ENCODE measurements at places on chromosomes 7 and 10.

GRCh38 chr10:63480237-63480636, 14.5 kb upstream of the JMJD1C start:
- no peak for DNase-seq

DNA sequence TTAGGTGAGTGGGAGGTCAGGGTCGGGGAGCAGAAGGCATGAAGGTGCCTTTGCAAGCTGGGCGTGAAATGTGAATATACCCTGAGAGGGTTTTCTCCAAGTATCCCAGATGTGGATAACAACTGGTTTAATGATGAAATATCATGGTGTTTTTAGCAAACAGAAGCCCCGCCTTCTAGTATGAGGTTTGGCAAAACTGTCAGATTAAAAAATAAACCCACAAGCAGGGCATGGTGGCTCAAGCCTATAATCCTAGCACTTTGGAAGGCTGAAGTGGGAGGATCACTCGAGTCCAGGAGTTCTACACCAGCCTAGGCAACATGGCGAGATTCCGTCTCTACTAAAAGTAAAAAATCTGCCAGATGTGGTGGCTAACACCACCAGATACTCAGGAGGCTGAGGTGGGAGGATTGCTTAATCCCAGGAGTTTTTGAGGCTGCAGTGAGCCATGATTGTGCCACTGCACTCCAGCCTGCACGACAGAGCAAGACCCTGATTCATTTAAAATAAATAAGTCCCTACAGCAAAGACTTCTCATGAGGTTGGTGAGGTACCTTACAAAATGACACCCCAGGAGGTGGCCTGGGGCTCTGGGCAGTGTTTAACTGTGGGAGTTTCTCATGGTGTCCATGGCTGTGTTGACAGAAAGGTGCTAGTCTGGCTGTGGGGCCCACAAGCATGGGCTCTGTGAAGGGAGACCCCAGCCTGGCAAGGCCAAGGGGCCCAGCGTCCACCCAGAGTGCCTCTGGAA, 6.7 kb upstream of the PWWP2B start:
- DNase-seq = no peak

- no peak for DNase-seq
Measured at GRCh38 chr7:18278316-18278715, 217.2 kb upstream of the HDAC9 start.

GRCh38 chr10:124558339-124559321, 97.0 kb downstream of the LHPP start:
- DNase-seq = no peak

DNA sequence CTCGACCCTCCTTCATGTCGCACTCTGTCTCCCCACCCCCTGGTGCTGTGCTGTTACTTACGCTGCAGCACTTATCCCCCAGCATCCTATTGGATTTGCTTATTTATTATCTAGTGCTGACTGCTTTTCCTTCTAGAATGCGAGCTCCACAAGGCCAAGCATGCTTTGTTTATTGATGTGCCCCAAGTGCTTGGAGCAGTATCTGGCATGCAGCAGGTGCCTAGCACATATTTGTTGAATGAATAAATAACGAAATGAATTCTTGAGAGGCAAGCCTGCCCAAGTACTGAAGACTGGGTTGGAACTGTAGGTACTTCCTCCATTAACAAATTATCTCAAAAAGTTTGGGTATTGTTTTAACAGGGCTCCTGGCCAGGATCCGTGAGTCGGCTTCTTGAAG, 24.8 kb upstream of the ZNF32 start:
- no peak for DNase-seq

- DNase-seq = no peak
Measured at GRCh38 chr7:30423788-30424505, 54.6 kb downstream of the NOD1 start.

DNA sequence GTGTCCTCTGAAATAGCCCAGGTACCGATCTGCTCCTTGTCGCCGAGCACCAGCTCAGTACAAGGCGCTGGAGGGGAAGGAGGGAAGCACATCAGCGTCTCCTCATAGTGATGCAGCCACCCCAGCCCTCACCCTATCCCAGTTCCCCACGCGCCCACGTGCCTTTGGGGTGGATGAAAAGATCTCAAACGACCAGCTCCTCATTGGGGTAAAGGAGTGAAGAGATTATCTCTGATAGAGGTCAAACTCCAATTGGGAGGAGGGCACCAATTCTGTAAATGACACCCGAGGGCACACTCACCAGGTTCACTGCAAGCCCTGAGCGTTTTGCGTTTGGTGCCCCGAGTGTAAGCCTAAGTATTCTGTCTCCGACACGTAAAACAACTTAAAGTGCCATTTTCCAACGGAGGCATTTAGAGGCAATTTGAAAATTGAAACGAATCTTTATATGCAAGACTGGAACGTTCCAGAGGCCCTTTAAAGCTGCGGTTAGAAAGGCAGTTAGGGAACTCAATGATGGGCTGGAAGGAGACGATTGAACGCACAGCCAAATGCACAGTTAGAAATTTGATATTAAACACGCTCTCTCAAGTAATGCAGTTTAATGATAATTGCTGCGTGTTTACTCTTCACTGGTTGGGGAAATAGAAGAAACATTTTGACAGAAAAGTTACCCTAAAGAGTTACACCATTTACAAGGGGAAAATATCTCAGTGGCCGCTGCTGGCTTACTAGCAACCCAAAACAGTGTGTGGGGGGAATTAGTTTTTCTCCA, 8.9 kb upstream of the EMX2 start:
- DNase-seq = no peak

- peak; percentile 15 for DNase-seq
Measured at GRCh38 chr7:146635205-146636032, 518.8 kb downstream of the CNTNAP2 start.

DNA sequence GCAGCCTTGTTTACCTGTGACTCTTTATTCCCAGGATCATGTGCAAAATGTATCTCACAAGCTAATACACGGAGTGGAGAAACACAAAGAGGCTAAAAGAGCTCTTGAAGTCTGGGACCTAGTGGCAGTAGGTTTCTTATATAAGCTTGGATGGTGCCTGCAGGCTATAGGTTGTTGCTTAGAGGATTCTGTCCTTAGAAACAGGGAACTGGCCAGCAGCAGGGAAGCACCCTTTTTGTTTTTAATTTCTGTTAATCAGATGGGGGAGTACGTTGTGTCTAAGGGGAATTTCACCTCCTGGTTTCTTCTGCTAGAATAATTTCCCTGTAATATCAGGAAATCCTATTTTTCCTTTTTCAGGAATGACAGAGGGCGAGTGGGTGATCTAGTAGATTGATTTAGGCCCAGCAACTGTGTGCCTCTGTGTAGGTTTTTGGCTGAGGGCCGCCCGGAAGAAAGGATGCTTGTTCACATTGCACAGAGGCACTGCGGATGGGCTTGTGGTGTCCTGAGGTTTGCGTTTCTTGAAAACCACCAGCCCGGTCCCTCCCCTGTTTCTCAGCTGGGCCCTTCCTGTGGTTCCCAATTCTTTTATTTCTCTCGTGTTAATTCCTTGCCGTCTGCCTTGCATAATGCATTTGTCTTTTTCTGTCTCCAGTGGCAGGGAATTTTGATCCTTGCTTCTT, 158.0 kb downstream of the CAMK1D start:
- DNase-seq = no peak

DNA sequence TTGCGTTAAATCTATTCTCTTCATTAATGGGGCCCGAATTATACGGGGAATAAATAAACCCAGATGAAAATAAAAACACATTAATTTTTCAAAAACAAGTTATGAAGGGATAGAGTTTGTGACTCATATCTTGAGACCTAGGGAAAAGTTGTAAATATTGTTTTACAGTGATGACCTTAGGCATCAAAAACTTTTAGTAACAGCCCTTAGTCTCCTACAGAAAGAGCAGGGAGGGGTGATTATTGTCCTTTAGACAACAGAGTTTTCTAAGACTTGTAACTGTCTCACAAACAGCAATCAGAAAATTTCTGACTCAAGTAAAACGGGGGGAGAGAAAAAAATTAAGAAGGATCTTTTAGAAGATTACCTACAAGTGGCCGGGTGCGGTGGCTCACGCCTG, 102.7 kb downstream of the COL28A1 start:
- no peak for DNase-seq

DNA sequence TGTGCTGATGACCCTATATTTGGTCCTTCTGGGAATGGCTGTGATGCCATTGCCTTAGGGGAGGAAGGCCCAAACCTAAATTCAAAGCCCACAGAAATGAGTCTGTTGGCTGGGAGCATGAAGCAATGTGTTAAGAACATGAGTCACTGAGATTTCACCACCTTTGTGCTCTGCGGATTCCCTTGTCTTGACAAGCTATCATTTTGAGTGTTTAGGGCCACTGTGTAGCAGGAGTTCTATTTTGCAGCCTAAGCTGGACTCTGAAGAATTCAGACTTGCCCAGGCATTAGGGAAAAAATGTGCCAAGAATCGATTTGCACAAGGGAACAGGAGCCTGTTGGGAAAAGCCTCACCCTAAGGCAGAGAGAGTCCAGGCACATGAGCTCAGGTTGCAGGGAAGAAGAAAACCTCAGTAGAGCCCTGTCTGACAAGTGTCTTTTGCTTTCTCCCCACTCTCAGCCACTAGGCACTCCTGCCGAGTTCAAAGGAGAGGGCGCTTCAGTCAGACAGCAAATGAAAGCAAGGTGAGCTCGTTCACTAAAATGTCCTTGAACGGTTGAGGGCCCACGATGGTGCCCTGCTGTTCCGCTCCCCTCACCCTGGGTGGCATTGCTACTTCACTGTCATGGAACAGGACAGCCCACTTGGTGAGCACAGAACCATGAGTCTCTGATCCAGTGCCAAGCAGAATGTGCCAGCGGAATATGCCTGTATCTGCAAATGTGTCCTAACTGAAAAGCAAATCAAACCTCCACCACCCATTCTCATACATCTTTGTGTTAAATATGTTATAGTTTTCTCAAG, 93.6 kb downstream of the PRLHR start:
- peak; percentile 95 for DNase-seq

DNA sequence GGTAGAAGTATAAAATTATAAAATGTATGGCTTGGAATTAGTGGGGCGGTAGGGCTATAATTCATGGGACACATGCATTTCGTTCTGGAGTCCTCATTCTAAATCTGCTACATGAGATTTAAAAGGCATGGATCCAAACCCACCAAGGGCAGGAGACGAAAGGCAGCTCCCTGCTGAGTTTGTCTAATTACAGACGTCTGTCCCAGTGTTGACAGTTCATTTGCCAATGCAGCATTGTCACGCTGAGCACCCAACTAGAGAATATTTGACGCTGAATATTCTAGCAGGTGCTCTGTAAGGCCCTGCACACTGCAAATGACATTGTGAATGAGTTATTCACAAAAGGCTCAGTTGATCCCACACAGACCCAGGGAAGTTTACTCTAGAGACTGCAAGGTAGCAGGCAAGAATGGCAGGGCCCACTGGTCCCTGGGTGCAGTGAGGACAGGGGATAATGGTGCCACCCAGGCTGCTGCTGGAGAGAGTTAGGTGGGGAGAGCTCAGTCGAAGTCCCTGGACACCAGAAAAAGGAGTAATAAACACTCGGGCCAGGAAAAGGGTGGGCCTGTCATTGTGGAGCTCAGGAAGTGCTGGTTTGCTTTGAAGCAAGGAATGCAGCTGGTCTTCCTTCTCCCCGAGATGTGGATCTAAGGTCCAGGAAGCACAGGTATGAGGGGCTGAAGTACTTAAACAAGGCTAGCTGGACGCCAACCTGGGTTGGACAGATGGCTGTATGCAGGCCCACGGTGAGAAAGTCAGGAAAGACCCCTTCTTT, 75.0 kb upstream of the JCAD start:
- DNase-seq = no peak

GRCh38 chr10:28367929-28368484, 65.1 kb upstream of the MPP7 start:
- no peak for DNase-seq

DNA sequence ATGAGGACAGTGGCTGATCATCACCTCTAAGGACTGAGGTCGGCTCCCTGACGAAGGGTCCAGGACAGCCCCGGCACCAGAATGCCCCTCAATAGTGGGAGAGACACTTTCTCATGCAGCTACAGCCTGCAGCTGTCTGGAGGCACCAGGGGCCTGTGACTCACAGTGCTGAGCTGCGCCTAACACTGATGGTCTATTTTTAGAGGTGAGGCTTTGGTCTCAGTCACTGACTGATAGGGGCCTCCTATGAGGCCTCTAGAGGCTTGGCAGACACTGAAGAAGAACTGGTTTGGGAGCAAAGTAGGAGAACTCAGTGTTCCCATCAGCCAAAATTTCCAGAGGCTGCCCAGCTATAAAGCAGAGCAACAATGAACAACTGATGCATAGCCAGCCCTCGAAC, 130.1 kb downstream of the COBL start:
- DNase-seq = peak; percentile 18

DNA sequence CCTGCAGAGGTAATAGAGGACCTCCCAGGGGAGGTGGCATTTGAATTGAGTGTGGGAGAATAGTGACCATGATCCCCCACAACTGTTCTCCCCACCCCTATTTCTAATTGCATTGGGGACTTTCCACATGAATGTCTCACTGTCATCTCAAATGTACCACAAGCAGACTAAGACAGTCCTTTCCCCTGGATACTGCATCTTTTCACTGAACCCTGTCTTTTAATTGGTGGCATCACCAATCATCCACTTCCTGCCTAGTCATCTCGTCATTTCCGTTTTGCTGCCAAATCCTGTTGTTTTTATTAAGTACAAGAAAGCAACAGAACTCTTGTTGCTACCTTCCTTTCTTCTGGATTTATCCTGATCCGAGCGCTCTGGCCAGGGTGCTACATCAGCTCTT, 120.3 kb downstream of the NRP1 start:
- no peak for DNase-seq

GRCh38 chr10:3828404-3829155, 43.6 kb upstream of the KLF6 start:
- no peak for DNase-seq

DNA sequence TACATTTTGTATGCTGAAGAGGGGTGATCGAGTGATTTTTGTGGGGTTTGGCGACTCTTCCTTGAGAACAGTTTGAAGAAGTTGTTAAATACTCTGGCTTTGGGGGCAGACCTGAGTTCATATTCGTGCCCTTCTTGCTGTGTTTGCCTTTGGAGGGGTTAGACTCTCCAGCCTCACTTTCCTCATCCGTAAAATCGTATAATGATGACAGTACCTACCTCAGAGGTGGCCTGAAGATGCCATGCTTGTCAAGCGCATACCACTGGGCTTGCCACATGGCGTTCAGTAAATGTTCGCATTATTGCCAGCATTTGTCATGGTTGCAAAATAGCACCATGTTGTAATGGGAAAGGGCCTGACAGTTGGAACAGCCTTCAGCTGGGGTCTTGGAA, 1.3 kb downstream of the STK17A start:
- DNase-seq = no peak

- no peak for DNase-seq
Measured at GRCh38 chr7:25240896-25241295, 12.6 kb upstream of the NPVF start.

GRCh38 chr10:78363190-78363589, 329.5 kb downstream of the RPS24 start:
- DNase-seq = no peak

DNA sequence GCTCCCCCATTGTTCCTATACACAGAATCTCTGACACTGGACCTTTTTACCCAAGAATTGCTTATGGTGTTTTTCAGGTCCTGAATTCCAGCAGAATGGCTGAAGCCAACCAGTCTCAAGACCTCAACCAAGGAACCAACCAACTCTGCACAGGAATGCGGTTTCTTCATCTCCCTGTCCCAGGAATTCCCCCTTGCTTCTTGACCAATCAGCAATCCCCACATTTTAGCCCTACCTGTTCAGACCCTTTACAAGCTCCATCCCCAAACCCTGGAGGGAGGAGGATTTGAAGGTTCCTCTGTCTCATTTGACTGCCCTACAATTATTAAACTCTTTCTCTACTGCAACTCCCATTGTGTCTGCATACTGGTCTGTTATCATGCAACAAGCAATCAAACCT, 35.5 kb downstream of the HIBADH start:
- DNase-seq = no peak
